GM10248 (cell line): ENCODE measurements at places on chromosomes 11 and 22.

- no peak for DNase-seq
Measured at GRCh38 chr22:48431014-48431413, 1396.7 kb downstream of the BRD1 start.

DNA sequence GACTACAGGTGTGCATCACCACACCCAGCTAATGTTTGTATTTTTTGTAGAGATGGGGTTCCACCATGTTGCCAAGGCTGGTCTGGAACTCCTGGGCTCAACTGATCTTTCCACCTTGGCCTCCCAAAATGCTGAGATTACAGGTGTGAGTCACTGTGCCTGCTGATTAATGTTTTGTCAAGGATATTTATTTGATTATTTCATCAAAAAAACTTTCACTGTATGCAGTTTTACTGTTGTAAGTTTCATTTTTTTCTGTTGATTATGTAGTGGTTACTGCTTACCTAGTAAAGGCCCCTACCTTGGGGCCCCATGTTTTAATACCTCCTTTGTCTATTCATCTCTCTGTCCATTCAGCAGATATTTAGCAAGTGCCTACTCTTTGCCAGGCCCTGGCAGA, 16.7 kb upstream of the FAM168A start:
- no peak for DNase-seq

- DNase-seq: no peak
Measured at GRCh38 chr22:46405901-46406300, 70.4 kb downstream of the TRMU start.

GRCh38 chr11:57646799-57647303, 2.9 kb downstream of the YPEL4 start:
- no peak for DNase-seq

GRCh38 chr22:19604711-19605268, 80.6 kb upstream of the CLDN5 start:
- no peak for DNase-seq

DNA sequence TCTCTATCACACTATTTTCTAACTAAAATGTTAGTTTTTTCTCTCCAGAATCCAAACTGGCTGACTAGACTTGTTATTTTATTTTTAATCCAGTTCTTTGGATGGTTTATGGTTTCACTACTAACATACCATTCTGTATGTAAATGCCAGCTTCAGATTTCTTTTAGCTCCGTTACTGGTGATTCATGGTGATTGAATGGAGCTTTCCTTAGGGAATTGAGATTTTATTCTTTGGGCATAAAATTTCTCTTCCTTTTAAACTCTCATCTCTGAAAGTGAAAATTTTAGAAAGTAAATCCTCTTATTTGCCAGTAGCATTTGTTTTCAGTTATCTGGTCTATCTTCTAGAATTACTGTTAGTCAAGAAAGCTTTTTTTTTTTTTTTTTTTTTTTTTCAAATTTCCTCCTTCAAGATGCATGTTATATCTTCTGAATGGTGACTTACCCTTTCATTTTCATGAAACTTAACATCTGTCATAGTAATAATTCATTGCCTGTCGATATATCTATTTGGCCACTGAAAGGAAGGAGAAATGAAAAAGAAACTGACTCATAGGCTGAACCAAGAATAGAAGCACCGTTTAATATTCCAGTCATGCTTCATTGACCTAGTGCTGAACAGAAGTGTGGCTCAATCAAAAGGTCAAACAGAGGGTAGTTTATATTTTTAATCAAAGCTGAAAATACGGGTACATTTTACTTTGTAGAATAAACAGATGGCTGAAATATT, 6.4 kb downstream of the ENDOD1 start:
- peak; percentile 61 for DNase-seq

DNA sequence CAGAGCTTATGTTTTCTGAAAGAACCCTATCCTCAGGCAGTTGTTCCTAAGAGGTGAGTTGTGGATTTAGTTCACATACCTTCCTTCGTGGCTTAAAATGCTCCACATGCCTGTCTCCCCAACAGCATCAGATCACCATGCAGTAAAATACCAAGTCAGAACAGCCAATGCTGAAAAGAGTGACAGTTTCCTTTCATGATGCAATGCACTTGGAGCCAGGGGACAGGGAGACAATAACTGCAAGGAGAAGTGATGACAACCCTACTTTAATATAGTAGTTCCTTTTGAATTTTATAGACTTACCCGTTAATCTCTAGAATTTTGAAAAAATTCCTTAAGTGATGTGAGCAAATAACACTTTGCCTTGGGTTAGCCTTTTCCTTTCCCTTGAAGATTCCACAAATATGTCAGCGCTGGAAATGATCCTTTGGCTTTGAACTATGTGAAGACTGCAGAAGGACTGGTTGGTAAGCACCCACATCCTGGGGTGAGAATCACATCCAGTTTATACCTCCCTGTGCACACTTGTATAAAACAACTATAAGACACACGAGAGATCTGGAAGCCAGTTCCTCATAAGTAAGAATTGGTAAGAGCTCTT, 71.2 kb downstream of the PIWIL4 start:
- DNase-seq: no peak

DNA sequence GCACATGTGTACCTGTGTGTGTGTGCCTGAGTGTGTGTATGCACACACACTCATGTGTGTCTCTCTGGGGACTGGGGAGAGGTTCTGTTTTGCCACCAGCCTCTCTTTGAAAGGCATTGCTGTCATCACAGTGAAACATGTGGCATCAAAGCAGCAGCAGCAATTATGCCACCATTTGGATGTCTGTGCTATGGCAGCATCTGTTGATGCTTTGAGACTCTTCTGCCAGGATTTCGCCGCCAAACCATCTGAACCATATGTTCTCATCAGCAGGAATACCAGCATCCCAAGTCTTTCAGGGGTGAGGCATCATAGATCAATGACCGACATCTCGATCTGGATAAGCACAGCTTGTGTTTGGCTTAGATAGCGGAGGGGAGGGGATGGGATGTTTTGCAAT, 168.6 kb downstream of the FAT3 start:
- DNase-seq: no peak

DNA sequence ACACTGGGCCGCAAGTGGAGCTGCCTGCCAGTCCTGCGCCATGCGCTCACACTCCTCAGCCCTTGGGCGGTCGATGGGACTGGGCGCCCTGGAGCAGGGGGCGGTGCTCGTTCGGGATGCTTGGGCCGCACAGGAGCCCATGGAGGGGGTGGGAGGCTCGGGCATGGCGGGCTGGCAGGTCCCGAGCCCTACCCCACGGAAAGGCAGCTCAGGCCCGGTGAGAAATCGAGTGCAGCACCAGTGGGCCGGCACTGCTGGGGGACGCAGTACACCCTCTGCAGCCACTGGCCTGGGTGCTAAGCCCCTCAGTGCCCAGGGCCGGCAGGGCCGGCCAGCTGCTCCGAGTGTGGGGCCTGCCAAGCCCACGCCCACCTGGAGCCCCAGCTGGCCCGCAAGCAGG, 328.7 kb upstream of the LRRC4C start:
- DNase-seq: no peak

DNA sequence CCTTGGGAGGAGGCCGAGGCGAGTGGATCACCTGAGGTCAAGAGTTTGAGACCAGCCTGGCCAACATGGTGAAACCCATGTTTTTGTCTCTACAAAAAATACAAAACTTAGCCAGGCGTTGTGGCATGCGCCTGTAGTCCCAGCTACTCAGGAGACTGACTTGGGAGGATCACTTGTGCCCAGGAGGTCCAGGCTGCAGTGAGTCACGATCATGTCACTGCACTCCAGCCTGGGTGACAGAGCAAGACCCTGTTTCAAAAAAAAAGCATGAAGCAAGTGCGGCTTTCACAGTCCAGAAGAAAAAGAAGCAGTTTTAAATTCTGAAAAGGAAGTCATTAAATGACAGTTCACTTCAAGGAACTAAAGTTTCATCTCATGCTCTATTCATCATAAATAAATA, 7.1 kb upstream of the LTO1 start:
- DNase-seq: no peak

DNA sequence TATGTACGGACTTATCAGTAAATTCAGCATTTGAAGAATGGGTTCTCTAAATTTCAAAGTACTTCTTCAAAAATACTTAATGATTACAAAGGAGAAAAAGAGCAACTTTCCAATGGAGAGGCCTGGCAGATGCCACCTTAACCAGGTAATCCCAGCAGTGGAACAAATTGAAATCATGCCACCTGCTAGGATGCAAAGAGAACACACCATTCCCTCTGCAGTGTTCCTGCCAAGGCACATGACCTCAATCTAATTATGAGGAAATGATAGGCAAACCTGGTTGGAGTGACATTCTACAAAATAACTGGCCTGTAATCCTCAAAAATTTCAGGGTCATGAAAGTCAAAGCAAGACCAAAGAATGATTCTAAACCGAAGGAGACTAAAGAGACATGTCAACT, 21.5 kb downstream of the TNRC6B start:
- DNase-seq: no peak

- no peak for DNase-seq
Measured at GRCh38 chr11:61295596-61295926, 445 bp upstream of the VWCE start.

DNA sequence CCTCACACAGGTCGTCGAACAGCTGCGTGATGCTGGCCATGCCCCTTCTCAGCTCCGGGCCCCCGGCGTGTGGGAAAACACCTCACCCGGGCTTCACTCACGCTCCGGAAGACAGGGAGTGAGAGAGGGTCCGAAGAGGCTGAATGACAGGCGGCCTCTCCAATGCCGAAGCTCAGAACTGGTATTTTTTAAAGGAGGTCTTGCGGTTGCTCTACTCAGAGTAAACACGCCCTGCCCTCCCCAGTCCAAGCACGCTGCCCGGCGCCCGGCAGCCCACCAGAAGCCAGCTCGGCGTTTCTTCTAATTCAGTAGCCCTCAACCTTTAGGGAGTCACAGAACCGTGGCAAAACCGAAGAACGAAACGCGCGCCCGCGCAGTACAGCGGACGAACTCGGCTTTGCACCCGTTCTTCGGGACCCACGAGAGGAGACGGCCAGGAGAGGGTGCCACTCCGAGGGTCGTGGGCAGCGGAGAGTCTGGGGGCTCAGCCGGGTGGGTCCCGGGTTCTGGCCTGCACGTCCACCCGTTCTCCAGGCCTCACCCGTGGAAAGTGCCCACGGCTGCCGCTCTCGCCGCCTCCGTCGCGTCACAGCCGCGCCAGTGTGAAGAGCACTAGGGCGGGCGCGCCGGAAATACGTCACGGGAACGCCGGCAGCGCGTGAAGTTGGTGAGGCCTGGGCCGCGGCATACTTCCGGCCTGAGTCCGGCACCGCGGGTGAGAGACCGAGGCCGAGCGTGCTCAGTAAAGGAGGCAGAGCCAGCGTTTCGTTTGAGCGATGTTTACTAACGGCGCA, at the start of gene TUBGCP6:
Gene TUBGCP6, minus strand, starts transcription at position 604 of the 794 bp plus-strand sequence. Its CDS starts 564 bp downstream, at position 40.
- DNase-seq: peak; percentile 94

- DNase-seq: no peak
Measured at GRCh38 chr22:45997777-45998637, 21.0 kb upstream of the WNT7B start.

- DNase-seq: no peak
Measured at GRCh38 chr11:115112754-115113153, 391.5 kb downstream of the CADM1 start.

DNA sequence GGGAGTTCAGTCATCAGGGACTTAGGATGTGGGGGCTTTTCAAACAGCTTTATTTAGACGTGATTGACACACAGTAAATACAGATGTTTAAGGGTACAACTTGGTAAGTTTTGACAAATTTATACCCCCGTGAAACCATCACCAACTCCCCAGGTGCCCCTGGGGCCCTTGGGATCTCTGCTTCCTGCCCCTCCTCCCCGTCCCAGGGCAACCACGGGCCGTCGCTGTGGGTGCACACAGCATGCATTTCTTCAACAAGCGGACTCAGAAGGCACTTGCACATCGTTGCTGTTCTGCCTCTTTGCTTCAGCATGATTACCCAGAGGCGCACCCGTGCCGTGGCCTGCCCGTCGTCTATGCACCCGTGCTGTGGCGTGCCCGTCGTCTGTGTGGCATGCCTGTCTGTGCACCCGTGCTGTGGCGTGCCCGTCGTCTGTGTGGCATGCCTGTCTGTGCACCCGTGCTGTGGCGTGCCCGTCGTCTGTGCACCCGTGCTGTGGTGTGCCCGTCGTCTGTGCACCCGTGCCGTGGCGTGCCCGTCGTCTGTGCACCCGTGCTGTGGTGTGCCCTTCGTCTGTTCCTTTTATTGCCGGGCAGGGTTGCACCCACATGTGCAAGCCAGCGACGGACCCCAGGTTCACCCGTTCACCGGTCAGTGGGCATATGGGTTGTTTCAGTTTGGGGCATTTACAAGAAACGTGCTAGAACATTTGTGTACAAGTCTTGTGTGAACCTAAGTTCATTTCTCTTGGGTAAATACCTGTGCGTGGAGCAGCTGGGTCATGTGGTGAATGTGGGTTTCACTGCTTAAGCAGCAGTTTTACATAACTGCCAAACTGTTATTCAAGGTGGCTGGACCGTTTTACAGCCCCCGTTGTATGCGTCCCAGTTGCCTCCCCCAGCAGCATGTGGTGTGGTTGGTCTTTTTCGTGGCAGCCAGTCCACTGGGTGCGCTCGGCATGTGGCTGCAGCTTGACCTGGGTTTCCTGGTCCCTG, 8.3 kb downstream of the CD81 start:
- DNase-seq: peak; percentile 62

GRCh38 chr22:48894064-48894671, 933.5 kb downstream of the BRD1 start:
- no peak for DNase-seq

DNA sequence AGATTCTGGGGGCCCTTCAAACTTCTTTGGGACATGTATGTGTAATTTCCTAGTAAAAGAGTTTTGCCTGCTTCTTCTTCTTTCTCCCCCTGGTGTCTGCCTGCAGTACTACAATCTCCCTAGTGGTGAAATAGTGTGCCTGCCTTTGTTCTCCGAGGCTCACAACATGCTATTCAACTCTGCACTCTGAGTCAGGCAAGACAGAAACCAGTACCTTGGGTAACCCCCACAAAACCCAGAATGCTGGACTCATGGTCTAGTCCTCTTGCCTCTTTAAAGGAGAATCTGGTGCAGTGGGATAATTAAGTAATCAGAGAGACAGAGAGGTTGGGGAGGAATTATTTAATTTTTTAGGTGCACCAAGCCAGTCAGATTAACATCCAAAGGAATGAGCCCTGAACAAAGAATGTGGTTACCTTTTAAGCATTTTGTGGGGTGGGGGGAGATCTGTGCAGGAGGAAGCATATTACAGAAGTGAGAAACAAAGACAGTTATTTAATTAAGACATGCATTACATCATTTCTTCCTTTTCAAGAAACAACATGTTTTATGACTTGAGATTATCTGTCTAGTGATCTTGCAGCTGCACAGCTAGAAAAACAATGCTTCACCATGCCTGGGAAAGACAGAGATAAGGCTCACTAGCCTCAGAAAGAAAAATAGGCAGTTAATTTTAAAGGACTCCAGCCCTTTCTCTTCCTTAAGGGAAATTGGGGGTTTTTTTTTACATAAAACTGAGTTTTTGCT, 11.0 kb upstream of the MS4A6A start:
- peak; percentile 47 for DNase-seq

- no peak for DNase-seq
Measured at GRCh38 chr11:19091366-19091765, 25.6 kb upstream of the ZDHHC13 start.
